ENCODE measurements at places on chromosomes 5 and 9.

- DNase-seq = no peak
These were observed 17.1 kb downstream of the TERT start for GRCh38 chr5:1277781-1278180.

GRCh38 chr5:140965905-140966292 is 377 bp upstream of the PCDHAC2 start:
- no peak for DNase-seq

DNA sequence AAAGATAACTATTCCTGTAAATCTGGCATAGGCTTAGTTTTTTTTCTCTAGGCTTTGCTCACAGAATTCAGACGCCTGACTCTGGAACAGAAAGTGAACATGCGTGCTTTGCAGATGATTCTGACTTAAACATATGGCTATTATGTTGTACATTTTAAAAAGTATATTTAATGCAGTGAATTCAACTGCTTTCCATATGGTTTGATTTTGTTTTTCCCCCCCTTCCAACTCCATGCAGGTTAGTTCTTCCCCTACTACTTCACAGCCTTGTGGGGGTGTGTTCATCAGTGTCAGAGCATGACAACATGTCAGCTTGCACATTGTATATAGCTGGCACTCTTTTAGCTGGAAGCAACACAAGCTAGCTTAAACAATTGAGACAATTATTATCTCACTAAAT is 226.8 kb downstream of the TMEM167A start:
- DNase-seq = no peak

DNA sequence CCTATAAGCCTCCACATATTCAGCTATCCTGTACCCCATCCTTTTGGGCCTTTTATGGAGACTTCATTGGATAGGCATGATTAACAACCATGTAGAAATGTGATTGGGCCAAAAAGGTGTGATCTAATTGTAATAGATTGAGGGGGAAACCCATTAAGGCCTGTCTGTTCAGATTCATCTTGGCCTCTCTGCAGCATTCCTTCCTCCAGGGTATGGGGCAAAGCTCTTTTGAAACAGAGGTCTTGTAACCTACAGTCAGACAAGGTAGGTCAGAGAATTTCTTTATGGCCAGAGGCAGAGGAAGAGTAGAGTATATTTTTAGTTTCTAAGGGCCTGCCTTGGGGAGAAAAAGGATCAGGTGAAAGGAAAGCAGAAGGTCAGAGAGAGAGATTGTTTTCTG is 98.5 kb downstream of the INVS start:
- no peak for DNase-seq

- DNase-seq = no peak
These were observed 39.7 kb downstream of the ADGRV1 start for GRCh38 chr5:90598293-90598692.

DNA sequence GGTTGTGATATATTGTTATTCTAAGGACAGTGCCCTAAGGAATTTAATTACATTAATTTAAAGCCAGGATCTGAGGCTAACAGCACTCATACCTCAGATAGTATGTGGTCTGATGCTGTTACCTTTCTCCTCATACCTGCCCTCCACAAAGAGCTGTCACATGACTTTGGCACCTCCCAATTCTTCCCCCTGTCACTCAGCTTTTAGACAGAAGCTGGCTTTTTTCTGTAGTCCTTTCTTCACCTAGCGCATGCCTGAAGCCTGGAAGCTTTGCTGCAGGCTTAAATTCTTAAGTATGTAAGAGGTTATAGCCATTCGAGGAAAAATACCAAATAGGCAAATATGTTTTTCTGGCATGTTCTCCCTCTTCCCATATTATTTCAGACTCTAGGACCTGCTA is 61.0 kb upstream of the ADAMTS19 start:
- DNase-seq = no peak

- no peak for DNase-seq
These were observed 5.0 kb downstream of the SMAD5 start for GRCh38 chr5:136137497-136138220.

GRCh38 chr9:4497855-4498254 is 7.6 kb downstream of the SLC1A1 start:
- peak; percentile 85 for DNase-seq

GRCh38 chr5:135312255-135312935 is 86.6 kb downstream of the MACROH2A1 start:
- DNase-seq = peak; percentile 38
